ENCODE measurements at places on chromosomes 12 and 14. TPM values are rescaled to one million over a fixed set of nuclear protein-coding genes. Genes with fewer than 3 reads are reported as not detected.

CRACR2A gene
- total RNA-seq: 3.0 TPM

DNA sequence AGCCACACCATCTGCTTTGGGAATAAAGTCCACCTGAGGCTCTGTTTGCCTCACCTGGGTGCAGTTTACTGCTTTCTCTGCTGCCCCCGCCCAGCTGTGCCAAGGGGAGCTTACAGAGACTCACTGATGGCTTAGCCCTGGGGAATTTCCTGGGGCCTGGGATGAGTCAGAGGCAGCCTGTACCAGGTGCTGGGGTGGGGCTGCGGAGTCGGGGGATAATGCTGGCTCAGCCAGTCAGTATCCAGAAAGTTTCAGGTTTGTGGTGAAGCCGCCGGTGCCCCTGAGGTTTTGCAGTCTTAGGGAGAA lies 22.3 kb downstream of the PLEKHG3 start:
- ATAC-seq: peak; percentile 76

GLIPR1L1 gene
- not detected for total RNA-seq

TBC1D30 gene
- 0.72 TPM for total RNA-seq

Data from esophagus mucosa (tissue), 1 donor.